Myocyte (in vitro differentiated cells): ENCODE measurements at places on chromosomes 2 and 18. TPM values are rescaled to one million over a fixed set of nuclear protein-coding genes. Genes with fewer than 3 reads are reported as not detected.

DNA sequence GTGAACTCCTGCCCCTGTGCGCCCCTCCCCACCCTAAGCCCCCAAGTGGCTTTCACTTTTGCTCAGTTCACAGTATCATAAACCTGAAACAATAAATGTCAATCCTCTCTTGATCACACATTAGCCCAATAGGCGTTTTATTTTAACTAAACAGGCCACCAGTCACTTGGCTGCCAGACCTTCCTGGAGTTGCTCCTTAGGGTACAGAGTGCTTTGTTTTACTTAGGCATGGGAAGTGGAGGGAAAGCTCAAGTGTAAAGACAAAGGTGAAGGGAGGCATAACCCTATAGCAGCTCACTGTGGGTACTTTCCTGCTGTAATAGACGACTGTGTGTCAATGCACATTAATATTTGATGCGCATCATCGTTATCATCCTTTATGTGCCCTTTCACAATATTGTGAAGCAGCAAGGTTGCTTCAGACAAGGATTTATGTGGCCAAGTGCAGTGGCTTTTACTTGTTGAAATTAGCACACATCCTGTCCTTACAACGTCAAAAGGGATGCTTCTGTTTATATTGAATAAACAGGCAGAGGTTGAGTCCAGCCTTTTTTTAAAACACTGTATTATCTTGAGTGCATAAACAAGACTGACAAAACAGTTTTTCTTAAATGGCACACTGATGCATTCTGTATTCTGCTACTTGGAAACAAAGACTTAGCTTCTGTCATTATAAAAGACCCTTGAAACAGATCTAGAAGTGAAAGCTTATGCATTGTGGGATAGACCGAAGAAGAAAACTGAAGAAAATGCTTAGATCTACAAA lies 168.5 kb downstream of the TMEFF2 start:
- DNase-seq = no peak

DNA sequence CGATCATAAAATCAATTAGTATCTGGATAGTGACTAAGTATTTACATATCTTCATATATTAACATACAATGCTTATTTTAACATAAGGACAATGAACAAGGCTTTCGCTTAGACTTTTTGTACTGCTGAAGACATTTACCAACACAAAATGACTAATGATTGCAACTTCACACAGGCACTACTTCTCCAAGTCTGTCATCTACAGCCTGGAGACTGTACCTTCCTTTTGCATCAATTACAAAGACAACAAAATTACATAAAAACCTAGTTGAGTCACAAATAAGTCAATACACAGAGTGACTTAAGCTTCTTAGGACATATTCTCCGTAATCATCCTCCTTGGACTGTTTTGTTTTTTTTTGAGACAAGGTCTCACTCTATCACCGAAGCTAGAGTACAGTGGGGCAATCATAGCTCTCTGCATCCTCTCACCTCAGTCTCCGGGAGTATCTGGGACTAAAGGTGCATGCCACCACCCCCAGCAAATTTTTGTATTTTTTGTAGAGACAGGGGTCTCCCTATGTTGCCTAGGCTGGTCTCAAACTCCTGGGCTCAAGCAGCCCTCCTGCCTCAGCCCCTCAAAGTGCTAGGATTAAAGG lies 15.9 kb downstream of the PUM2 start:
- no peak for DNase-seq

- DNase-seq = no peak
These were observed 93.6 kb upstream of the UBXN4 start for GRCh38 chr2:135647836-135648579.

- DNase-seq = no peak
These were observed 257.6 kb downstream of the ANKRD30B start for GRCh38 chr18:15005313-15006130.

The IL36G gene
- total RNA-seq = not detected in 2 replicates

The TGOLN2 gene
- 78.3 and 88.1 TPM in 2 replicates for total RNA-seq
